WTC11 (cell line): ENCODE measurements at places on chromosomes 3 and 15.
A peak's percentile ranks its signal among the peaks of the same experiment; 100 is the strongest.

- no peak for DNase-seq
Observed at GRCh38 chr3:69876073-69876472, 123.5 kb upstream of the SAMMSON start.

- DNase-seq, result peak; percentile 66
Observed at GRCh38 chr15:52112203-52112750, 298 bp downstream of the BCL2L10 start.

- DNase-seq, result no peak
Observed at GRCh38 chr15:70387081-70387480, 289.4 kb upstream of the TLE3 start.

- no peak for DNase-seq
Observed at GRCh38 chr3:74789111-74789510, 174.7 kb upstream of the CNTN3 start.

- no peak for DNase-seq
Observed at GRCh38 chr15:62901909-62902546, 140.5 kb upstream of the TPM1 start.

DNA sequence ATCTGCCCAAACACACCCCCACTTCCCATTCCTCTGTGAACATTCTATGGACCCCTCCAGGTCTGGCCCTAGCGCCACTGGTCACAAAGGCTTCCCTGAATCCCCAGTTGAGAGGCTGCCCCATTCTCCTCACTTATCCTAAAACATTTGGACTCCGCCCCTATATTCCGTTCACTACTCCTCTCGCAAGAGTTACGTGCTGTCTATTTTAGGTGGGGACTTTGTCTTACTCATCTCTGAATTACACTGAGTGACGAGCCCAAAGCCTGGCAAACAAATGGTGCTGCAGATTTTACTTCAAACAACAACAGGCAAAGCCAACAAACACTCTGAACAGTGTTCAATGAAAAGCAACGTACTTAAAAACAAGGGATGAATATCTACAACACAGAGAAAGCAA, 14.5 kb downstream of the PCSK6 start:
- DNase-seq, result no peak

GRCh38 chr3:46930166-46930944, 46.2 kb downstream of the CCDC12 start:
- DNase-seq, result no peak

- DNase-seq, result no peak
Observed at GRCh38 chr3:58711871-58712270, 45.3 kb upstream of the FAM3D start.

- no peak for DNase-seq
Observed at GRCh38 chr3:190505381-190506003, 8.4 kb upstream of the IL1RAP start.

GRCh38 chr3:184241447-184242296, 7.1 kb downstream of the ALG3 start:
- DNase-seq, result peak; percentile 55

DNA sequence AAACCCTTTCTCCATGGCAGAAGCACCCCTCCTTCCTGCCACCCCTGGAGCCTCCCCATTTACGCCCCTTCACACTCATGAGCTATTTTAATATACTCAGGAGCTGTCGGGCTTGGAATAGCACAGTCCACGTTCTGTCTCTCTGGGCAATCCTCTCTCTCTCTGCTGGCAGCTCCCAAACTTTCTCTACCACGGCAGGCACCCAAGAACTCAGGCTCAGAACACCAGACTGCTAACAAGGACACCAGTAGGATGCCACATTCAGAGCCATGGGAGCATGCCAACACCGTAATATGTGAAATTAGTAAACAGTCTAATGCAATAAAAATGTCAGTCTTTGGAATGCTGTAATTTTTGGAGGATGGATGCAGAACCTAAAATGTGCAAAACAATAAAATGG, 19.3 kb downstream of the TNFAIP8L3 start:
- no peak for DNase-seq

GRCh38 chr3:13078163-13078905, 5.1 kb upstream of the IQSEC1 start:
- DNase-seq, result no peak
